ENCODE measurements at places on chromosomes 3 and 15.

- no peak for DNase-seq
Measured at GRCh38 chr3:192188218-192188835, 539.0 kb downstream of the FGF12 start.

- no peak for DNase-seq
Measured at GRCh38 chr3:66989860-66990696, 8.0 kb upstream of the KBTBD8 start.

DNA sequence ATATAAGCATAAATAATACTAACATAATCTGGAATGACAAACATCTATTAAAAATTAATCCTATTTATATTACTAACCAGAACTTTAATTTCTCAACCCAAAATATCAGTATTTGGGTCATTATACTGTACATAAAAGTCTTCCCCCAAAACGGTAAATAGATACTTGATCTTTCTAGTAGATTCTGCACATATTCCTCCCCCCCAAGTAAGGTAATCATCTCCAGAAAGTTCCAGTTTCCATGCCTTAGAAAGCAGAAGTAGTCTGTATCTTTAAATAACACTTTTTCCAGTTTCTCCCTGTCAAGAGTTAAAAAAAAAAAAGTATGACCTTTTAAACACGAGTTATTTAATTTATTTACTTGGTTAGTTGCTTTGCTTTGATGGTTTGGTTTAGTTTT lies 150.7 kb upstream of the MB21D2 start:
- no peak for DNase-seq

DNA sequence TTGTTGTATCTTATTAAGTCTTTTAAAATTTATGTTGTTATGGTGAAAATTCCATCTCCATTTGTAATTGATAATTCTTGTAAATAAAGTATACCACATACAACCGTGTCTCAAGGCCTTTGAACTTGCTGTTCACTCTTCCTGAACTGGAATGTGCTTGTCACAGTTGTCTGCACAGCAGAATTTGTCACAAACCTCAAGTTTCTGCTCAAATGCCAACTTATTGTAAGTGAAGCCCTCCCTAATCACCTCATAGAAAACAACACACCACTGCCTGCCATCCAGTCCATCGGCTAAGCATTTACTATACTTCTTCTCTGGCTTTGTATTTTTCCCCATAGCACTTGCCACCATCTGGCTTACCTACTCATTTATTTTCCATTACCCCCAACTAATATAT lies 192.3 kb downstream of the THRB start:
- DNase-seq = no peak

DNA sequence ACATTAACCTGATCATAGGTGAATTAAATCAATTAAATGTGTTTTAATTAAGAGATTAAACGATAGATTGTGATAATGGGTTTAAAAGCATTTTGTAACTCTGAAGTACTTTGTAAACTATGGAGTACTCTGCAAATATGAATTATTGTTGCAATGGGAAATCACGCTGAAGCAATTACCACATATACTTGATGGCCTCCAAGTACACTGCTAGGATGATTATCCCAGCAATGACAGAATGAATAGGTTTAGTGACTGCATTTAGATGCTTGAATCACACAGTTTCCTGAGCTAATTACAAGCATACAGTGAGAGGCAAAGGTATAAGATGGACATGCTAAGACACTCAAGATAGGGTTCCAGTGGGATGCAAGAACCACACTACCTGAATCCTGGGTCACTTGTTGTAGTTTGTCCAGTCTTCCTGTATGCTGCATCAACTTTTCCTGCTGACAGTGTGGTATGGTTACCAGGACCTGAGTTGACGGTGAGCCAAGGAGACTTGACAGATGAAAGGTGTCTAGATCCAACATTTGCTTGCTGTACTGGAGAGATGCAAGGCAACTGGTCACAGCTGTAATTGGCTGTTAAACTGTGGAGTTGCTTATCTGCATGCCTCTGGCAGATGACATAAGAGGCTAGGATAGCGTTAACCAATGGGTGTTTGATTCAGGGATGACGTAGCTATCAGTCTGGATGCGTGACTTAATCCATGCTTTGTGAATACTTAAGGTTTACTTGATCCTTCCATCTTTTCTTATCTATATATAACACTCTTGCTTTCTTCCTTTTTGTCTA lies 38.0 kb downstream of the RNF13 start:
- DNase-seq = no peak

DNA sequence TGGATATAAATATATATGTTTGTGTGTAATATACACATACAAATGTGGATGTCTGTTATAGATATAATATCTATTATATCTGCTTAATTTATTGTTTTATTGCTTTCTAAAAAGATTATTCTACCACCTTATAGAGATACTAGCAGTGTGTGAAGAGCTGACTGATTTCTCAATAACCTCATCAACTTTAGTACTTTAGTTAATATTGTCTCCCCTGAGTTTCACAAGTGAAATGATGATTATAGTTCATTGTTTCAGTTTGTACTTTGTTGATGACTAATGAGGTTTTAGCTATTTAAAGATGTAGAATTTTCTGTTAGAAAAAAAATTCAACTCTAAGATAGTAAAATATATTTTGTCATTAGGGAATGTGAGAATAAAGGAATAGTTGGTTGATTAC lies 11.4 kb downstream of the RSRC1 start:
- DNase-seq = no peak

- DNase-seq = no peak
Measured at GRCh38 chr3:50156549-50157493, 1.7 kb downstream of the SEMA3F start.

DNA sequence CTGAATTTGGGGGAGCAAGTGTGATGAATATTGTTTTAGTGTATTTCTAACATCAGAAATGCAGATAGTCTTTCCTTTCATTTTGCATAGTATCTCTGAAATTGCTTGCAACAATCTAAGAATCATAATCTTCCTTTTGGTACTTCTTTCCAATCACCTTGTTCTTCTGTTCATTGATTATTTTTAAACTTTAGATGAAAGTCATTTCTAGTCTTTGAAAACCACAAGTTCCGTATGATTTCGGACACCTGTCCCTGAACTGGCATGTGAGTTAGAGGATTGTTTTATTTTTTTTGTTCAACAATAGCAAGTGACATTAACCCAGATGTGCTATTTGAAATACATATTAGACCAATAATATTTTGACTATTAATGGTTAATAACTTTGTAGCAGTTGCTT lies 329.7 kb downstream of the UNC13C start:
- DNase-seq = no peak

DNA sequence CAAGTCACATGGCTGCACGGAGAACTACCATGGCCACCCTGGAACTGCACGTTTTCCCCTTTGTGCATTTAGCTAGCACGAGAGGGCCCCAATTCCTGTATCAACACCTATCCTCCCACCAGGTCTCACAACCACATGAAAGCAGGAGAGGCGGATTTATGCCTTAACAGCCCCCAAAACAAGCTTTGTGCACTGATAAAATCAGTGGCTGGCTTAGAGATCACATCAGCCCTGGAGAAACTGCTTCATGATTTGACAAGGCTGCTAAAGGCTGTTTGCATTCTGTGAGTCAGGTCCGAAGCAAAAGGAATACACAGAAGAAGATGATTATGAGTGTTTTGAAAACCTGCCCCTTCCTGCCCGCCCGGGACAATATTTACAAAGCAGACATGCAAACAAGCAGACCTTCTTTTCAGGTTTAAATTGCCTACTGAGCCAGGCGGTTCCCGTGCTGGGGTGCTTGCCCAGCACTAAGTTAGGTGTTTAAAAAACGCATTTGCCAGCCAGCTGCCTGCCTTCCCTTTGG lies 25.9 kb downstream of the CEMIP start:
- DNase-seq = peak; percentile 78

DNA sequence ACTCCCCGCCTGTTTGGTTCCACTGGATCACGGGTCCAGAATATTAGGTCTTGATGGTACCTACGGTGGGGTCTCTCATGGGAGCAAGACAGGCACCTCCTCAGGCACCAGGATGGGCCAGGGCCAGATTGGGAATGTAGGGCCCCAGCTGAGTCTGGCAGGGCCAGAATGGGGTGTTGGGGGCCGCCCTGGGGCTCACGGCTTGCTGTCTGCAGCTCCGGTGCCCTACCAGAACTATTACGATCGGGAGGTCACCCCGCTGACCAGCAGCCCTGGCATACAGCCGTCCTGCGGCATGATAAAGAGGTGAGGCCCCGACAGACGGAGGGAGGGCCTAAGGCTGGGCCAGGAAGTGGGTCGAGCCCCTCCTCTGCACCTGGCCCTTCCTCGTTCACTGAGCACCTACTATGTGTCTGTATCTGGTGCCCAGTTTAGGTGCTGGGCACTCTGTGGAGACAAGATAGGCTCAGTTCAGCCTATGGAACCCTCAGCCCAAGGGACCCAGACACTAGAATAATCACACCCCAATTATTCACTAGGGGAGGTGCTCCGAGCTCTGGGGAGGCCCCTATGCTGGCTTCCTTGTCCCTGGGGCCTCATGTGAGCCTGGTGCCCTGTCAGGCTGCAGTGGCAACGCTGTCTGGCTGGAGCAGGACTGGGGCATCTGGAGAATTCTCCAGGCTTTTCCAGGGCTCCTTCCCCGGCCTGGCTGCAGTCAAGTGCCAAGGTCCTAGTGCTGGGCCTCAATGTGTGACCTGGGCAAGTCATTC lies 37.9 kb downstream of the PSTPIP1 start:
- no peak for DNase-seq
